Activated naive CD8-positive, alpha-beta T cell treated with anti-CD3 and anti-CD28 coated beads, Interleukin-2, amount 50 U/mL, for 24 hours (primary cell): ENCODE measurements at places on chromosomes 5 and 9.

GRCh38 chr5:101531026-101531425 is 627.9 kb upstream of the ST8SIA4 start:
- no peak for DNase-seq

- no peak for DNase-seq
Measured at GRCh38 chr9:12923468-12924009, 148.7 kb downstream of the LURAP1L start.

DNA sequence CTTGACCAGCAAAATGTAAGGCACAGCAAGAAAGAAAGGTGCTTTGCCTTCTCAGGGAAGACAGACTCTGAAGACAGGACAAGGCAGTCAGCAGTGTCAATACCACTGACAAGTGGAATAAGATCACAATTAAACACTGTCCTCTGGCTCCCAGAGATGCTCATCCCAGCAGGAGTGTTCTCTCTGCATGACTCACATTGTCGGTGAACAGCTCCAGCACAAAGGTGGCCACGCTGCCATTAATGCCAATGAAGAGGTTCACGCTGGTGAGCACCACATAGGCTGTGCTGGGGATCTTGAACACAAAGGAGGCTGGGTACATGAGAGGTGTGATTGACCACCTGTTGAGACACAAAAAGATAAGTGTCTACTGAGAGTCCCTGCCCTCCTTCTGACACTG is 31.9 kb downstream of the NIPSNAP3B start:
- no peak for DNase-seq

- no peak for DNase-seq
Measured at GRCh38 chr9:34719021-34719768, 9.3 kb upstream of the CCL21 start.

DNA sequence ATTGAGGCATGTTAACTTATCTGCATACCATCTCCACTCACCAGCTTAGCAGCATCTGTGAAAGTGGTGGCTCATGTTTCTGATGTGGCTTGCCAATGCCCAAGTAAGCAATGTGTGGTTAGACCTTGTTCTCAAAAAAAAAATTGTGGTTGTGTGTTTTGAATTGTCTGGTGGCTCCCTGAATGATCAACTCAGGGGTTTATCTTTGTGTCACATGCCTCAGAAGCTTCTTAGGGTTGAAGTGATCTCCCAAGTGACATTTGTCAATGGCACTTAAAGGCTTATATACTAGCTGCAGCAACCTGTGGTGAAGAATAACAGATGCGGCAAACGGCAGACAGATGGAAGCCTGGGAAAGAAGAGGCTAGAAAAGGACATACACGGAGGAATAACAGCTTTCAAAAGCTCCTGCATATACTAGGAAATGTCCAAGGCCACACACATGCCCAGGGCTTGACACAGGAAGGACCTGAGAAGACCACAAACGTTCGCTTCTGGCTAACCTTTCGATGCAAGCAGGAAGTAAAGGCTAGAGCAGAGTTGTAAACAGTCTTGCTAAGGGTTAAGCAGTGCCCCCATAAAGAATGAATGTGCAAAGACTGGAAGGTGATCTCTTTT is 42.2 kb upstream of the FSD1L start:
- DNase-seq: peak; percentile 34

DNA sequence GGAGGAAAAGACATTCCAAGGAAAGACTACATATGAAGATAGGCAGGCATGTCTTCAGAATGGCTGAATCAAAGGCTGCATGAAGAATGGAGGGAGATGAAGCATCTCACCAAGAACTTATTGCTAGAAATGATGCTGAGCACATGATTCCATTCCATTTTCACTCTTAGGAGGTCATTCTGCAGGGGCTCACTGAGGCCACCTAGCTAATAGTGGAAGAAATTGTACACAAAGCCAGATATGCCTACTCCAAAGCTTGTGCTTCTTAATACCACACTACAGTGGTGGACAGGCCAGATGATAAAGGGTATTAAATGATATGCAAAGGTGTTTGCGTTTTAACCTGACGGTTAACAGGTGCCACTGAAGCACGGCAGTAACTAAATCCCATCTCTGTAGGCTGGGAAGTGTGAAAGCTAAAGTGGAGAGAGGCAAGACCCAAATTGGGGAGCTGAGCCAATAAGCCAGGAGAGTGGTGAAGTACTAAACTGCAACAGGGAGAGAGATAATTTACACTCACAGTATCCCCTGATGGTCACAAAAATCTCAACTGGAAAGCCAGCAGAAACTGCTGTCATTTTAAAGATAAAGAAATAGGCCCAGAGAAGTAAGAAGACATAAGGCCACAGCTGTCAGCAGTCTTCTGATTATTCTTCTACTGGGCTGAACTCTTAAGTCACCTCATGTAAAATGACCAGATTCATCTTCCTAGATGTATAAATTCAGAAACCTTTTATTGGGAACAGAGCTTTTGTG is 14.6 kb downstream of the NDUFA8 start:
- no peak for DNase-seq

GRCh38 chr9:130042406-130042884 is 544 bp downstream of the FNBP1 start:
- DNase-seq: no peak

- DNase-seq: no peak
Measured at GRCh38 chr5:5787373-5787772, 364.9 kb downstream of the ICE1 start.

DNA sequence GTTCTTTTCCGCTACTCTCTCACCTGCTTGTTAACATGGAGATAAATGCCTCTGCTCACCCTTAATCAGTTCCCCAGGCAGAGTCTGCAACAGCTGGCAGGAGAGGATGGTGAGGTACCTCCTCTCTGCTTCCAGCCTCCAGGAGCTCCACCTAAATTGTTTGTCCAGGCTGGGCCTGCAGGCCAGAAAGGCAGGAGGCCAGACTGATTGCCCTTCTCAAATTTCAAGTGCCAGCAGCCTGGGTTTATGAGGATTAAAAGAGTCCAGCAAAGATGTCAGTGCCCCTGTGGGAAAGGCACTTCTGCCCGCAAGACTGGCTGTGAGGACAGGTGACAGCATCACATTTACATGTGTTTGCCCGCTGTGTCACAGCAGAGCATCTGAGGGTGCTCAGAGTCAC is 19.8 kb downstream of the CORO2A start:
- no peak for DNase-seq

- no peak for DNase-seq
Measured at GRCh38 chr5:79509244-79509885, 4.6 kb downstream of the HOMER1 start.

DNA sequence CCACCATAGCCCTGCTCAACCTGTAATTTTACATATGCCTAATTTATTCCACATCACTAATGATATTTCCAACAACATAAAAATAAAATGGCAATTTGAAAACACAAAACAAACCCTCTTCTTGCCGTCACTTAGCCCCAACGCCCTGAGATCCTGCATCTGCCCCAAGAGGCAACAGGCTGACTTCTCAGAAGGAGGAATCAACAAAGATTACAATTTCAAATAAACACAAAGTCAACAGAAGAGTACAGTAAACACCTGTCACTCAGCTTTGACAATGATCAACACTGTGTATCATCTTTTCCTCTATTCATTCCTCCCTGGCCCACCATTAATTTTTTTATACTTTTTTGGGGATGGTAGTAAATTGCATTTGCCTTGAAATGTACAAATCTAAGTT is 19.8 kb downstream of the EPB41L4B start:
- no peak for DNase-seq

DNA sequence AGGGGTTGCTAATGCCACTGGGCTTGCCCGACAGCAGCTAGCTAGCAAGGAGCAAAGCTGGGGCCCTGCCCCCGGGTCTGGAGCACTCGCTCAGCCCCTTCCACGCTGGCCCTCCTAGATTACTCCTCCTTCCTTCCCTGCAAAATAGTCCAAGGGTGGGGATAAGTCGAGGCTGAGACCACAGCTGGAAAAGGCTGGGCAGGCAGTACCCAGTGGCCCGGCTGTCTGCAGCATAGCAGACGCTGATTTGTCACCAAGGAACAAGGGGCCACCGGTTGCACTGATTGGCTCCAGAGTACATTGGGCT is 73.9 kb downstream of the ADAMTS2 start:
- no peak for DNase-seq

DNA sequence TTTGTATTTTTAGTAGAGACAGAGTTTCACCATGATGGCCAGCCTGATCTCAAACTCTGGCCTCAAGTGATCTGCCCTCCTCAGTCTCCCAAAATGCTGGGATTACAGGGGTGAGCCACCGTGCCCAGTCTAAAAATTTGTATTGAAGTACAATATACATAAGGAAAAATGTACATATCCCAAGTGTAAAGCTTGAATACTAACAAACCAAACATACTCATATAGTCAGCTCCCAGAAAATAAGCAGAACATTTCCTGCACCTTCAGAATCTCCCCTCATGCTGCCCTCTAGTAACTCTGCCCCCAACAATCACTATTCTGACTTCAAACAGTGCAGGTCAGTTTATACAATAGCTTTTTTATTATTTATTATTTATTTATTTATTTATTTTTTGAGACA is 1.6 kb upstream of the NOL6 start:
- no peak for DNase-seq

DNA sequence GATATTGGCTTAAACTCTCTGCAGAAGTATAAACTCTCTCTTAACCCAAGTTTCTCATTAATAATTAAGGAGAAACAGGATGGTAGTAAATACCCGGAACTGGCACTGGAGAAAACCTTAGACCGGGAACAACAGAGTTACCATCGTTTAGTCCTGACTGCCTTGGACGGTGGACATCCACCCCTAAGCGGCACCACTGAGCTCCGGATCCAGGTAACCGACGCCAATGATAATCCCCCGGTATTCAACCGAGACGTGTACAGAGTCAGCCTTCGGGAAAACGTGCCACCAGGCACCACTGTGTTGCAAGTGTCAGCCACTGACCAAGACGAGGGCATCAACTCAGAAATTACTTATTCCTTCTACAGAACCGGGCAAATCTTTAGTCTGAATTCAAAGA is 861 bp downstream of the PCDHGB5 start:
- DNase-seq: no peak

DNA sequence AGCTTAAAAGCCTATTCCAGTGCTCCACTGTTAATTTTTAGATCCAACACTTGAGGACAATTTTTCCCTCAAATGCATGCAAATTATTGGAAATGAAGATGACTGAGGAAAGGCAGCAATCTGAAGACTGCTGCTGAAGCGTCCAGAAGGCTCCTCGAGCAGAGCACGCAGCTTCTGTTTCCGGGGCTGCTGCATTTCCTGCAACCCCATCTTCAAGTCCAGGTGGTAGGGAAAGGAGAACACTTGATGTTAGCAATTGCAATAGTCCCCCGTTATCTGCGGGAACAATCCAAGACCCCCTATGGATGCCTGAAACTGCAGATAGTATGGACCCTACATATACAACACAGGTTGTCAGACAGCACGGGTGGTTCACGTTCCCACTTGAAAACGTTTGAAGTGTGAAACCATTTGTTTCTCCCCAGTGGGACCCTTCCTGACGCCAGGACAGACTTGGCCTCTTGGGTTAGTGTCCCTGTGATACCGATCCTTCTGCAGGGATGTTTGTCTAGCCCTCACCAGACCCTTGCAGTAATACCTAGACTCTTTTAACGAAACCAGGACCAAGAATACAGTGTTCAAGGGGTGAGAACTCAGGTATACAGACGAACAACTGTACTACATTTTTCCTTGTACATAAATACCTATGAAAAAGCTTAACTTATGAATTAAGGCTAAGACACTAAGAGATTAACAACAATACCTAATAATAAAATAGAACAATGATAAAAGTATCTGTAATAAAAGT is 152.3 kb downstream of the HSD17B3 start:
- DNase-seq: no peak

- DNase-seq: no peak
Measured at GRCh38 chr5:166331521-166331920, 1959.9 kb upstream of the WWC1 start.

DNA sequence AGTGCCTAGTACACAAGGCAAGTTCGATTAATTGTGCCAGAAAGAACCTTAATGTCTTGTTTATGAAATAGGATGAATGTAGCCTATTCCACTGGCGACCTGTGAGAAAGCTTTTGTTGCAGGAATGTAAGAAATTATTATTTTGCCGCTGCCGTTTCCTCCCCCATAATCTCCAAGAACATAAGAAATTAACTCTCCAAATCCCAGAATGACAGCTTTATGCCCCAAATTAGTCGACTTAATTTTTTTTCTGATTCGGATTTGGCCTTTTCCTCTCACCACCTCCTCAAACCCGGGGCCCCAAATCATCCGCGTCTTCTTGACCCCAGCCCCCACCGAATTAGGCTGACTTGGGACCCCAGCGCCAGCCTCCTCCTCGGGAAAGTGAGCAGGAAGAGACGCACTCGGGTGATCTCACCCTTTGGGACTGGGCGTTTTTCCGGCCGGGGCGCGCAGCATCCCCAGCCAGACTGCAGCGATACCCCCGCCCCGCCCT is 682 bp upstream of the SPTAN1 start:
- DNase-seq: no peak

DNA sequence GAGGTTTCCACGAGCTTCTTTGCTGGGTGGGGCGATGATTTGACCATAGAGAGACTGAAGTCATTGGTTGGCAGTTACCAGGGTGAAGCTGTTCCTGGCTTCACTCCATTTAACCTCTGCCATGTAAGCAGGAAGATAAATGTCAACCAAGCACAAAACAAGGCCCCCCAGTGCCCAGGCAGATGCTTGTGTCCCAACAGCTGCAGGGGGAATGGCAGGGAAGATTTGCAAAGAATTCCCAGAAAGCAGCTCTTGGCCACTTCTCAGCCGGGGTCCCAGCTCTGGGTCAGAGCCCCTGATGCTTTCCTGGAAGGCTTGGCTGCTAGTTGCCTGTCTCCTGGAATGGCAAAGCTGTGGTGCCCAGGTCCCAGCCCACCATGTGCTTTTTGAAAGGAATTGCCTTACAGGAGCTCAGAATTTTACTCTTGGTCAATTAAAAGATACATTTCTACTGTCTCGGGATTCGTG is 383.4 kb downstream of the ENC1 start:
- no peak for DNase-seq

- no peak for DNase-seq
Measured at GRCh38 chr9:76269789-76270188, 124.4 kb downstream of the RFK start.

- no peak for DNase-seq
Measured at GRCh38 chr9:70610287-70610644, 195.8 kb upstream of the KLF9 start.

DNA sequence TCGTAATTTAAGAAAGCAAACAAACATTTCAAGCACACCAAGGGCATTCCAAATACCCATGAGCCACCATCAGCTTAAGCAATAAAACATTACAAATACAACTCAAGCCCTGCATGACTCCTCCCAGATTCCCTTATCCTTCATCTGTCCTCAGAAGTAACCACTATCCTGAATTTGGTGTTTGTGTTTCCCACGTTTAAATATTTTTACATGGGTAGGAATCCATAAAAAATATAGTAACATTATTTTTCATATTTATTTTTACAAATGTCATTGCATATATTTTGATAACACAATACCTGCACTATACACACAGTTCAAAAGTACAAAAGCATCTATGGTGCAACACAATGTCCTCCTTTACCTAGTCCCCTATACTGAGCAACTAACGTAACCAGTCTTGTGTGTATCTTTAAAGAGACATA is 6.4 kb downstream of the PRKAA1 start:
- no peak for DNase-seq
